ENCODE measurements at places on chromosomes 6 and 20.

DNA sequence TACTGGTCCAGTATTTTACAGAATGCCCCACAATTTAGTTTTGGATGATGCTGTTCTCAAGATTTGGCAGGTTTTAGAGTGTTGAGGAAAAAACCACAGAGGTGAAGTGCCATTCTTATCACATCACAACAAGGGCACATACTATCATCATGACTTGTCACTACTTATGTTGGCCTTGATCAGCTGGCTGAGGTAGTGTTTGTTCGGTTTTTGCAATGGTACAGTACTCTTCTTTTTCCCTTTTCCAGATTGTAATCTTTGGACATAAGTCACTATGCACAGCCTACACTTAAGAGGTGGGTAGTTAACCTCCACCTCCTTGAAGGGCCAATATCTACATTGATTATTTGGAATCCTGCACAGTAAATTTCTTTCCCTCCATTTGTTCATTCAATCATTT lies 8.8 kb downstream of the TENT5A start:
- DNase-seq = no peak

DNA sequence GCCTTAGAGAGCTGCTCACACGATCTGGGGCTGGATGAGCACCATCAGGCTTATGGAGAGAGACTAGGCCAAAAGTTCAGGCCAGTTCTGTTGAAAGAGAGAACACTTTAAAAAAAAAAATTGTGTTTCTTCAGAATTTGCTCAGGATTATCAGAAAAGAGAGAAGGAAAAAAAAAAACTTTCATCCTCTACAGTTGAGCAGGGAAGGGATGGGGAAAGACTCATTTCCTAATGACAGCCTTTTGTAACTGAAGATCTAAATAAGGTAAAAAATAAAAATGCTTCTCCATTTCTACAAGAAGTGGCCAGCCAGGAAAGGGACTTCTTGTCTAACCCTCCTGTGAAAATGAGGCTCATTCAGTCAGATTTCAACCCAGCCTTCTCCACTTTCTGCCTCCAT lies 134.8 kb downstream of the LY86 start:
- DNase-seq = no peak

DNA sequence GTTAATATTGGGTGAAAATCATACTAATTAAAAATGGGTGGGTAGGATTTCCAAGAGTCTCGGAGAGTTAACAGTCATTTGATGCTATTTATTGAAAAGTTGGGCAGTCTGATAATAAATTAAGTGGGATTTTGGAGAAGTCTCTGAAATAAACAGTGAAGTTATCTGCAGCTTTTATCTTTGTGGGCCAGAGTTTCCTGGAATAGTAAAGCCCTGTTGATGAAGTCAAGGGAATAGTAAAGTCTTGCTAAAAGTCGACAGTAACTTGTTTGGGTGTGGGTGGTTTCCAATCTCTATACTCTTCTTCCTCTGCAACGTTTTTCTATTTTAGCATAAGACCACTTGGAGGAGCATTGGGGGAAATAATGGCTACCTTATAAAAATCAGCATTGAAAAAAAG lies 493.6 kb downstream of the EPM2A start:
- no peak for DNase-seq

DNA sequence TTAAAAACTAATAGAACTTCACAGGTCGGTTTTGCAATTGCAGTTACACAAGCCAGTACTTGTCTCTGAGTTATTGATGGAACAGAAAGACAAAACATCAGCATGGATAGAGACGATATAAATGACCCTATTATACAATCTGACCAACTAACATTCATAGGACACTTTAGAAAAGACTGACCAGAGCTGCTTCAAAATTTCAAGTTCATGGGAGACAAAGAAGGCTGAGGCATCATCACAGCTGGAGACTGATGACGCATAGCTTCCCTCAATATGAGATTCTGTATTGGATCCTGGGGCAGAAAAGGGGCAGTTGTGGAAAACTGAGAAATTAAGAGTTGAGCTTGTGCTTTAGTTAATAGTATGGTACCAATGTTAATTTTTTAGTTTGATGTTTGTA lies 174.0 kb downstream of the THBS2 start:
- peak; percentile 62 for DNase-seq

DNA sequence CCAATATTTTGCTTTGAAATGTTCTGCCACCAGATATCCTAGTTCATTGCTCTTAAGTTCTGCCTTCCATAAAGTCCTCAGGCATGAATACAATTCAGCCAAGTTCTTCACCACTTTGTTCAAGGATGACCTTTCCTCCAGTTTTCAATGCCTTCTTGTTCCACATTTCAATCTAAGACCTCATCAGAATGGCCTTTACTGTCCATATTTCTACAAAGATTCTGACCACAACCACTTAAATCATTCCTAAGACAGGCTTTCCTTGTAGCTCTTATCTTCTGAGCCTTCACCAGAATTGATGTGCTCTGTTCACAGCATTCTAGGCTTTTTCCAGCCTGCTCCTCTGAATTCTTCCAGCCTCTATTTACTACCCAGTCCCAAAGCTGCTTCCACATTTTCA lies 319.0 kb downstream of the HACE1 start:
- peak; percentile 90 for DNase-seq

GRCh38 chr6:20137837-20138236 lies 74.4 kb downstream of the MBOAT1 start:
- DNase-seq = no peak

DNA sequence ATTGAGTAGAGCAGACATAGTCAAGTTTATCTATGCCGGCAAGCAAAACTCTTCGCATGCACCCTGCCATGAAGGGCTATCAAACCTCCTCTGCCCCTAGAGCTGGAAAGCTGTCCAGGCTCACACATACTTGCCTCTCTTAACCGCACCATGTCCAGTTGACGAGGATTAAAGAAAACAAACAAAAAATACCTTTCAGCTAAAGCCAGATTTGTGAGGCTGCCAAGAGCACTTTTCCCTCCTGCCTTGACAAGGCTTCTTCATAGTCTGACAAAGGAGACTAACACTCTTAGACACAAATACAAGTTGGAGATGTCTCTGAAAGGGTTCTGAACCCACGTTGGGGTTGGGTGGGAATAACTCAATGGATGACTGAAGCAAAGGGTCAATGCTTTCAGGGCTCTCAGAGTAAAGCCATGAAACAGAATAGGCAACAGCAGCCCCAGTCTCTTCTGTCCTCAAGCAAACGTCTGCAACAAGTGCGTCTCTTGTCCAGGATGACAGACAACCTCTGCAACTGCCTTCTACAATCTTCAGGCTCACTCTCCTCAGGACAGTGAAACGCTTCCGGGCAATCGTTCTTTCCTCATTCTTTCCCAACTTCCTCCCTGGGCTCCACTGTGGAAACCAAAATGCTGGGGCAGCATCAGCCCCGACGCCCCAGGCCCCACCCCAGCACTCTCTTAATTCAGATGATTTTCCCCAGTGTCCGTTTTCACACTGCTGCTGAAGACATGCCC lies 57.8 kb downstream of the AGPAT4 start:
- no peak for DNase-seq

- no peak for DNase-seq
Measured at GRCh38 chr20:32570401-32571190, 14.5 kb downstream of the NOL4L start.

DNA sequence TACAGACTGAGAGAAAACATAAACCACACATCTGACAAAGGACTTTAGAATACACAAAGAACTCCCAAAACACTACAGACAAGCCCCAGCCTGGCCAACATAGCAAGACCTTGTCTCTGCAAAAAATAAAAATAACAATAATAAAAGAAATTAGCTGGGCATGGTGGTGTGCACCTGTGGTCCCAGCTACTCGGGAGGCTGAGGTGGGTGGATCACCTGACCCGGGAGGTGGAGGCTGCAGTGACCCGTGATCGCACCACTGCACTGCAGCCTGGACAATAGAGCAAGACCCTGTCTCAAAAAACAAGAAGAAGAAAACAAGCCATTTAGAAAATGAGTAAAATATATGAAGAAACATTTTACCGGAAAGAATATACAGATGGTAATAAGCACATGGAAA lies 13.1 kb downstream of the SDCBP2 start:
- DNase-seq = no peak

DNA sequence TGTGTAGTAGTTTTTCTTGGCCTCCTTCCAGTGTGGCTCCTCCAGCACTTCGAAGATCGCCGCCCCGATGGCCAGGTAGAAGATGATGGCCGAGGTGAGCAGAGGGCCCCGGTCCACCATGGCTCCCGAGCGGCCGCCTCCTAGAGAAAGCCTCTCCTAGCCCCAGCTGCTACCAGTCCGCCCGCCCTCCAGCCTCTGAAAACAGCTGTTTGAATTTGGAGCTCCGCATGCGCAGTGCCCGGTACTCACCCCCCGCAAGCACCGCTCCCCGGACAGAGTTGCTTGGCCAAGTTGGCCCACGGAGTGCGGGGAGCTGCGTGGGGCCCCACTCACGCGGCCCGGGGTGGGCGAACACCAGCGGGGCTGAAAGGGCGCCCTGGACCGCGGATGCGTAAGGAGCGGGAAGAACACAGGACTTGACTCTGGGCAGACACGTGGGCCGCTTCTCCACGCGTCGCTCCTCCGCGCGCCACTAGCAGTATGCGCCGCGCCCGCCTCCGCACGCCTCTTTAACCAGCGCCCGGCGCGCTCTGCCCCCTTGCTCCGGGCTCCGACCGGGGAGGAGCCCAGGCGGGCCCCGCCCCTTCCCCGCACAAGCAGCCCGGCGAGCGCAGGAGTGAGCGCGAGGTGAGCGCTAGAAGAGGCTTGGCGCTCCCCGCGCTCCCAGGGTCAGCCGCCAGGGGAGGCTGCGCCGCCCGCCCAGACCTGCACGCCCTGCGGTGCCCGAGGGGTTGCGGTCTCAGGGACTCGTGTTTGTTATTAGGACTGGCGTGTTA lies at the start of gene KCNK5:
Gene KCNK5, minus strand, starts transcription at position 484 of the 776 bp plus-strand sequence. Its CDS starts 364 bp downstream, at position 120.
- DNase-seq = peak; percentile 73

- no peak for DNase-seq
Measured at GRCh38 chr6:132456700-132457143, 55.4 kb upstream of the MOXD1 start.

- DNase-seq = peak; percentile 68
Measured at GRCh38 chr6:125114248-125114858, 39.2 kb upstream of the TPD52L1 start.

DNA sequence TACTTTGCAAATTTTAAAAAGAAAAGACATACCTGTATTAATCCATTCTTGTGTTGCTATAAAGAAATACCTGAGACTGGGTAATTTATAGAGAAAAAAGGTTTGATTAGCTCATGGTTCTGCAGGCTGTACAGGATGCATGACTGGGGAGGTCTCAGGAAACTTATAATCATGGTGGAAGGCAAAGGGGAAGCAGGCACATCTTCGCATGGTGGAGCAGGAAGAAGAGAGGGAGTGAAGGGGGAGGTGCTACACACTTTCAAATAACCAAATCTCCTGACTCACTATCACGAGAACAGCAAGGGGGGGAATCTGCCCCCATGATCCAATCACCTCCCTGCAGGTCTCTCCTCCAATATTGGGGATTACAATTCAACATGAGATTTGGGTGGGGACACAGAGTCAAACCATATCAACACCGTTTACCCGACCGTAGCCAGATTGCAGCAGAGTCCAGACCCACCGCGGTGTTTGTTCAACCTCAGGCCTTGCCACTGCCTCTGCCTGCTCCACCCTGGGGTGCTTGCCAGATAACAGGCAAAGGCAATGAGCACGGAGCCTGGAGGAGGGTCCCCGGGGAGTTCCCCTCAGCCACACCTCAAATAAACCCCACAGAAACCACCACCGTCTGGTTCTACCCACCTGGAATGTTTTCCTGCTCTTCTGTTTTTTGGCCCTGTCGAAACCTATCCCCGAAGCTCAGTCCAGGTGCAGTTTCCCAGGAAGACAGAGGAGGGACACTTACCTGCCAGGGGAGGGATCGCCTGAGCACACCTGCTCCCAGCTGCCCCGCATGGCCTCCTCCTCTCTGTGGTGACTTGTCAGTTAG lies 142.2 kb upstream of the AFDN start:
- no peak for DNase-seq

- peak; percentile 83 for DNase-seq
Measured at GRCh38 chr6:30130887-30131862, 4.8 kb upstream of the TRIM40 start.

DNA sequence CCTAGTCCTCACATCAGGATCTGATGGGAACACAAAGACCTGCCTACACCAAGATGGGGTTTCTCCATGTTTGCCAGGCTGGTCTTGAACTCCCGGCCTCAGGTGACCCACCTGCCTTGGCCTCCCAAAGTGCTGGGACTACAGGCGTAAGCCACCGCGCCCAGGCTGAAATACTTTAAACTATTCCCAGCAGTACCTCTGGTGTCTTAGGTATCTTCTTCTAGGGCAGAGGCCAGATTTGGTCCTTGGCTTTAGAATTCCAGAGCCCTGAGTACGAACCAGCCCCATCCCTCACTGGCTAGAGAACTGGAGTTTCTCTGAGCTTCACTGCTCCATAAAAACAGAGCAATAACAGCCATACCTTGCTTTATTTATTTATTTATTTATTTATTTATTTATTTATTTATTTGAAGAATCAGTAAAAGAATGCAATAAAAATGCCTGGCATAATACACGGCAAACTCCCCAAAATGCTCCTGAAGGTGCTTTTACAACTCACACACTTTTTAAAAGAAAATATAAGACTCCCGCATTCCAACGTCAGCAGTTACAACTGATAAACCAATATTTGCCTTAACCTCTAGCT lies 312.1 kb downstream of the TFAP2C start:
- DNase-seq = no peak

- DNase-seq = no peak
Measured at GRCh38 chr20:10470276-10470675, 35.2 kb downstream of the SLX4IP start.

- DNase-seq = no peak
Measured at GRCh38 chr6:170051229-170052172, 239.4 kb downstream of the DLL1 start.

DNA sequence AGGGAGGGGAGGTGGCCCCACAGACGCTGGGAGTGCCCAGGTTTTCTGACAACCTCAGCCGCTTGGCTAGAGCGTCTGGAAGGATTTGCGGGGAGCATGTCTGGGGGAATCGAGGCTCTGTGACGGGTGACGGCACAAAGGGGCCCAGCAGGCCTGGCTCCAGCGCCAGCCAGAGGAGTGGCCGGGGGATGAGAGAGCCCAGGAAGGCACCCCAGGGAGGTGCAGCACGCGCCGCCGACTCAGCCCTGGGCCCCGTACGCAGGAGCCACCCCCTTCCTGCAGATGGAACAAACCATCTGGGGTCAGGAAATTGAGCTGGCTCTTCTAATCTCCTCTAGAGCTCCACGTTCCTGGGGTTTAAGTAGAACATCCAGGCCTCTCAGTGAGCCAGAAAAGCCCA lies 5.9 kb upstream of the SLCO4A1 start:
- DNase-seq = no peak

- DNase-seq = no peak
Measured at GRCh38 chr20:38420388-38421085, 14.6 kb downstream of the SNHG17 start.

All from SK-MEL-5 (cell line).